NCI-H2081 (cell line): ENCODE measurements at places on chromosomes 13 and 19.

DNA sequence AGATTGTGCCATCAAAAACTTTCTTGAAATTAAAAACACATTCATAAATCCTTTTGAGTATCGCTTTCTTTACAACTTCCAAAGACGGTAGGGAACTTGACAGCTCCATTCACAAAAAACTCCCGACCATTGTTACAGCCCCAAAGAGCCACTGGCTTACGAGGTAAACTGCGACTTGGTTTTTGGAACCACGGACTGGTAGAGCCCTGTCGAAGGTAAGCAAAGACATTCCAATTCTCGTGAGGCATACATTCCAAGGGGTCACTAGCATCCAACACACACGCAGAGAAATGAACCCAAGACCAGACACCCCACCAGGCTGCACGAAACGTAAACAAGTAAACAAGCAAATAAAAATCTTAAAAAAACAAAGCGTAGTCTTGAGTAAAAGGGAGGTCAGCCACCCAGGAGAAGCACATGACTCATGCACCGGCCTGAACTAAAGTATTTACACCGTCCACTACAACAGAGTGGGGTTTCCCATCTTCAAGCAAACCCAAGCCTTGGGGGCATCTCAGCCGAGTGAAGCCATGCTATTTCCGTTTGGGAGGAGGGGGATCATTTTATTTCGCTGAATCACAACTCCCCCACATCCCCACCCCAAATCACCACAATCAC is 1.4 kb downstream of the BRD4 start:
- DNase-seq, result no peak

- DNase-seq, result peak; percentile 72
These were observed 8.9 kb upstream of the GDF15 start for GRCh38 chr19:18377026-18377425.

DNA sequence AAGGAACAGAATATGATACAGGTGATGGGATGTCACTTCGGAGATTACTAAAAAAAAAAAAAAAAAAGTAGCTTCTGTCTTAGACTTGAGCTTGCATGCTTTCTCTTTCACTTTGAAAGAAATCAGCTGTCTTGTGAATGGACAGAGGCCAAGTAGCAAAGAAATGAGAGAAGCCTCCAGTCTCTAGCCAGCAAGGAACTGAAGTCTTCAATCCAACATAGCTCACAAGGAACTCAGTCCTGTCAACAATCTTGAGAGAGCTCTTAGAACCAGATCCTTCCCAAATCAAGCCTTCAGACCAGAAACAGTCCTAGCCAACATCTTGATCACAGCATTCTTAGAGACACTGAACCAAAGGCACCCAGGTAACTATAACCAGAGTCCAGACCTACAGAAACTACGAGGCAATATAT is 7.7 kb downstream of the N4BP2L2 start:
- DNase-seq, result no peak

- no peak for DNase-seq
These were observed 76.9 kb downstream of the ITGBL1 start for GRCh38 chr13:101529422-101529821.

DNA sequence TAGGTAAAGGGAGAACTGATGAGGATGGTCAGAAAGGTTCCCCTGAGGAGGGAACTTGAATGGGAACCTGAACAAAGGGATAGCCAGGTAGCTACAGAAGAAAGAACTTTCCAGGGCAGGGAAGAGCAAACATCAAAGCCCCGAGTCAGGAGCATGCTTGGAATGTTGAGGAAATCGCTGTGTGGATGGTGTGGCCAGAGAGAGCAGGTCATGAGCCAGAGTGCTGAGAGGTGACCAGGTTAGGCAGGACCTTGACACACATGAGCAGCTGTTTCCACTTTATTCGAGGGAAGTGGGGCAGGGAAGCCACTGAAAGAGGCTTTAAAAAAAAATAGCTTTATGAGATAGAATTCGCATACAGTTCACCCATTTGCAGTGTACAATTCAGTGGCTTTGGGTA is 4.4 kb downstream of the RAB8A start:
- DNase-seq, result no peak

- no peak for DNase-seq
These were observed 3.6 kb downstream of the IFT88 start for GRCh38 chr13:20570517-20570916.

GRCh38 chr13:77184455-77184854 is 142.4 kb downstream of the MYCBP2 start:
- no peak for DNase-seq

GRCh38 chr19:12937093-12937926 is 1.1 kb upstream of the CALR start:
- DNase-seq, result no peak

DNA sequence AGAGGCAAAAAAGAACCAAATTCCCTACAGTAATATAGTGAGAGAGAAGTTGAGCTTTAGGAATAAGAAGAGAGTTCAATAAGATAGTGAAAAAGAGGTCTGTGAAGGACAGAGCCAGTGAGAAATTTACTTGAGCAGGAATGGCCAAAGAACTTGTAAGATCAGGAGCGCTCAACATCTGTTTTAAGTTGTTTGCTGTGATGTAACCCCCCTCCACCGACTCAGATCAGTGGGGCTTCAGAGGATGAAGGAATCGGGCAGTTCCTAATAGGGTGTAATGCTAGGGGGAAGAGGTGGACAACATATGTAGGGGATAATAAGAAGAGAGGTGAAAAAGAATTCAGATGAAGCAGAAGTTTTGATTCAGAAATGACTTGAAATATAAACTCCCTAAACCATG is 85.3 kb upstream of the FNDC3A start:
- DNase-seq, result no peak

- DNase-seq, result no peak
These were observed 7.8 kb downstream of the EBPL start for GRCh38 chr13:49683489-49683888.

DNA sequence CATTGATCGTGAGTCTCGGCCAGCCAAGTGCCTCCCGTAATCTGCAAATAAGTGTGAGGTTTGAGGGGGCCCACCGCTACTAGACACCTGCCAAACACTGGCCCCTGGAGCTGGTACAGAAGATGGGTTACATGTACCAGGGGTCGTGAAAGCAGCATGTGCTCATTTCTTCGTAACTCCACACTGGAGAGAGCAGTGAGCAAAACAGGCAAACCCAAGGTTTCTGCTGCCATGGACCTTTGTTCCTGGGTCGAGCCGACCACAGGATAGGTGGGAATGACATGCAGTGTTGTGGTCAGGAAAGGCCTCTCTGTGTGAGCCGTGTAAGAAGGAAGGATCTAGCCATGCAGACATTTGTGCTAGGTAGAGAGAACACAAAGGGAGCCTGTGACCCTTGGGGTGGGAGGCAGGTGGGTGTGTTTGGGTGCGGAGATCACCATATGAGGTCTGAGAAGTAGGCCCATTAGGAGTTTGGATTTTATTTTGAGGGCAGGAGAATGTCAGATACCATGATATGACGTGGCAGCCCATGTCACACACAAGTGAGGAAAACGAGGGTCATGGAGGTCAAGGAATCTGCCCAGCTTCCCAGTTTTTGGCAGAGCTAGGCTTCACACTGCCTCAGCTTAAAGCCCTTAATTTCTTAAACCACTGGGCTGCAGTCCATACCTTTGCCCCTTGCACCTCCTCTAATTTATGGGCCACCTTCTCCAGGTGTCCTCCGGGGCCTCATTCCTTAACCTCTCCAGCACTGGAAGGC is 919 bp downstream of the GTF3A start:
- no peak for DNase-seq

GRCh38 chr19:47371261-47371660 is 22.1 kb downstream of the DHX34 start:
- DNase-seq, result no peak

GRCh38 chr13:41563341-41563983 is 106.1 kb downstream of the RGCC start:
- DNase-seq, result no peak

DNA sequence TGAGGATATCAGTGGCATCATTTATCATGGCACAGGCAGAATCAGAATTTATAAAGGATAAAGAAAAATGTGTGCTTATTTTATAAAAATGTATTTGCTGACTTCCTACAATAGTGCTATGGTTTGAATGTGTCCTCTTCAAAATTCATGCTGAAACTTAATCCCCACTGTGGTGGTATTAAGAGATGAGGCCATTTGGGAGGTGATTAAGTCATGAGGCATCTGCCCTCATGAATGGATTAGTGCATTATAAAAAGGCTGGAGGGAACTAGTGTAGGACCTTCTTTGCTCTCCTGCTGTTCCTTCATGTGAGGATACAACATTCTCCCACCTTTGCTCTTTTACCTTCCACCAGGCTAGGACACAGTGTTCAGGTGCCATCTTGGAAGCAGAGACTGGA is 212.8 kb downstream of the RFC3 start:
- no peak for DNase-seq

- DNase-seq, result no peak
These were observed 473.9 kb downstream of the FGF9 start for GRCh38 chr13:22144806-22145205.

DNA sequence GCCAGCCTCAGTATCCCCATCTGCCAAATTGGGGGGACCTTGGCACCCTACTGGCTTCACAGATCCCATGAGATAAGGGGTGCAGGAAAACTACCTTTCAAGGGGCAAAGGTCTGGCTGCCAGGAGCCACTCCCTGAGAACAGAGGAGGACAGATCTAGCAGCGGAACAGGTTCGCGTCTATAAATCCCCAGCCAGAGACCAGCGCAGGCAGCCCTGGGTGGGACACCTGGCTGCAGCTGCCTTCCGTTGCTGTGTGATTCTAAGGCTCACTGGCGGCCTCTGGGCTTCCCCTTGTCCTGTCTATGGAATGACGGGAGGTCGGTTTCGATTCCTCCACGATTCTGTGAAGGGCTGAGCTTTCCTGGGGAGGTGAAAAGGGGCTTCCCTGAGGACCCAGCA is 7.3 kb downstream of the RELB start:
- no peak for DNase-seq

DNA sequence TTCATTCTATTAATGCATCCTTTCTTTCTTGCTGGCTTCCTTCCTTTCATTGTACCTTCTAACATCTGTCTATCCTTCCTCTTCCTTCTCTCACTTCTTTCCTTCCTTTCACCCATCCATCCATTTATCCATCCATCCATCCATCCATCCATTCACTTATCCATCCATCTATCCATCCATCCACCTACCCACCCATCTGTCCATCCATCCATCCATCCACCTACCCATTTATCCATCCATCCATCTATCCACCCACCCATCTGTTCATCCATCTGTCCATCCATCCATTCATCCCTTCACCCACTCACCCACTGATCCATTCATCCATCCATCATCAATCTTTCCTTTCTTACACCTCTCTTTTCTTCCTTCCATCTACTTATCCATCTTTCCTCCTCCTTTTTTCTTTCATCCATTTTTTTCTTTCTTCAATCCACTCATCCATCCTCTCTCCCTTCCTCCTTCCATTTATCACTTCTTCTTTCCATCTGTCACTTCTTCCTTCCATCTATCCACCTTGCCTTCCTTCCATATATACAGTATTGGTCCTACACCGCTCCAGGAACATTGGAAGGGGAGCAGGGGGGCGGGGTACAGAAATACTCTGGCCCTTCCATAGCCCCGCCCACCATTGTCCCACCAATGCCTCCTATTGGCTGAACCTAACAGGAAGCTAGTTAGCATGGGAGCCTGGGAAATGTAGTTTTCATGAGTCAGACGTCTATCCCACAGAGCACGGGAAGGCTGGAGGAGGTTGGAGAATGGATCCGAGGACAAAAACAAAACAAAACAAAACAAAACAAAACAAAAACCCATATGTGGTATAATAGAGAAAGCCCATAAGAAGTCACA is 45.9 kb downstream of the MBD3L1 start:
- DNase-seq, result no peak
